ENCODE measurements at places on chromosomes 3 and 15.

GRCh38 chr15:88477126-88477525 is 9.6 kb downstream of the MRPS11 start:
- no peak for DNase-seq

GRCh38 chr3:138620431-138620830 is 11.9 kb downstream of the FAIM start:
- no peak for DNase-seq

GRCh38 chr3:129836381-129837064 is 57.0 kb downstream of the TMCC1 start:
- no peak for DNase-seq

- DNase-seq: no peak
Measured at GRCh38 chr3:190193210-190193609, 72.5 kb upstream of the P3H2 start.

- DNase-seq: peak; percentile 86
Measured at GRCh38 chr15:40873694-40874561, at the start of gene RHOV. RHOV (minus strand) TSS chr15:40874234; CDS start chr15:40874139, 95 bp downstream.

Measured in GM13976 (cell line).